ENCODE measurements at places on chromosomes 1 and 21.

DNA sequence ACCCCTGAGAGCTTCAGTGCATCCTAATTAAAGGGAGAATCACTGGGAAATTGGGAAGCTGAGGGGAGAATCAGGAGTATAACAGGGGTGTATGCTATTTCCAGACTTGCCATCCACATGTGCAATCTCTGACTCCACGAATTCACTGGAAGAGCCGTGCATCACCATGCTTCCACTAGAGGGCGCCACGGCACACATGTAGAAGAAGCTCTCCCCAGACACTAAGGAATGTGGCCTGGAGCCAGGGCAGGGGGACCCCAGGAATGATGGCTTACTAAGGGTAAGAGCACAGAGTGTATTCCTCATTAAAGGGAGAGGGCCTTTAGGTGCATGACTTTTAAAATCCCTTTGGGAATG, 81.5 kb downstream of the ABCA4 start:
- no peak for DNase-seq

DNA sequence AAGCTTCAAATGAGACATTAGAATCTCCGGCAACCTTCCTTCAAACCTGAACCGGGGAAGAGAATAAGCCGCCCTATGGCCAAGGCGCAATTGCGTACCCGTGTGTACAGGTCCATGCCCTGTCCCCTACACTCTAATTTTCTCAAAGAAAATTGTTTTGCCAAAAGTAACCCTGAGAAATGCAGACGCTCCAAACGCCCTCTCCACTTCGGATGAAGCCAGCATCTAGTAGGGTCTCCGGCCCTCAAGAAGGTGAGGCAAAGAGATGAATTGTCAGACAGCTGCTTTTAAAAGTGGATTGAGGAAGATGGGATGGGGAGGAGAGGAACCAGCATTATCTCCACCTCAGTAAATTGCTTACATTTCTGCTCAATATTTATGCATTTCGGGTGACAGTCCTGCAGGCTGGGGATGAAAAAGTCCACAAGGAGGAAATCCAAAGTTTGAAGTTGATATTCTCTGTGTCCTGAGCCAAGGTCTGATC, 630 bp upstream of the LHX9 start:
- DNase-seq = no peak

DNA sequence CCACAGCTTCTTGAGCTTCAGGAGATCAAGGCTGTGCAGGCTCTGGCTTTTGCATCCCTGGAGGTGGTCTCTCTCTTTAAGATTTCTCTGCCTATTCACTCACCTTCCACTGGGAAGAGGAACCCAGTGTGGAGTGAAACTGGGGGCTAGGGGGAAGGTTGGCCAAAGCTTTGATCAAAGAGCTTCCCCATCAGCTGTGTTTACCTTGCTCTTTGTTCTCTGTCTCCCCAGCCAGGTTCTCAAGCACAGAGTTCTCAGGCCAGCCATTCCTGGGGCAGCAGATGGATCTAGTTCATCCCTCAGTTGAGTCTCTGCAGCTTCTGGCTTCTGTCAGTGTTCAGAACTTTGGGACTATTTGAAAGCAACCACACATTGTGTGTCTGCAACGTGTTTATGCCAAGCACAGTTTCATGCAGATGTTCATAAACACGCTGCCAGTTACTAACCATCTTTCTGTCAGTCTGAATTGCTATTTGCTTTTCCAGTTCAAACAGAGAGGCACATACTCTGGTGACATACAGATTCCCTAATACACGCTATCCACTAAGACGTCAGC, 17.2 kb upstream of the MRPS14 start:
- DNase-seq = no peak

- DNase-seq = no peak
Observed at GRCh38 chr1:23483321-23484252, at the start of gene ASAP3. Gene ASAP3, minus strand, starts transcription at chr1:23484179. Its CDS starts 46 bp downstream, at chr1:23484133.

DNA sequence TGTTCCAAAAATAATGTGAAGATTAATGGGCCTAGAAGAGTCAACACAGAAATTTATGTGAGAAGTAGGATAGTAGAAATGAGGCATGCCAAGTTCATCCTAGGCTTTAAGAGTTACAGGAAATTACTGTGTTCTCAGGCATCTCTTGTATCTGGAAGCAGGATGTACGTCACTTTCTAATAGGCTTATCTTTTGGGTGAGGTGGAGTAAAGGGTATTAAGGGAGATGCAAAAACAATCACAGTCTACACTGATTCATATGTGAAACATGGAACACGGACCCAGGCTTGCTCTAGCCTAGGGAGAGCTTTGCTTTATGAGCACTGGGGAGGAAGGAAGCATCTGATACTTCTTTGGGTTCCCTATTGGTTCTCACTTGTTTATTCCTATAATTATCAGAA, 84.5 kb upstream of the RGS4 start:
- no peak for DNase-seq

DNA sequence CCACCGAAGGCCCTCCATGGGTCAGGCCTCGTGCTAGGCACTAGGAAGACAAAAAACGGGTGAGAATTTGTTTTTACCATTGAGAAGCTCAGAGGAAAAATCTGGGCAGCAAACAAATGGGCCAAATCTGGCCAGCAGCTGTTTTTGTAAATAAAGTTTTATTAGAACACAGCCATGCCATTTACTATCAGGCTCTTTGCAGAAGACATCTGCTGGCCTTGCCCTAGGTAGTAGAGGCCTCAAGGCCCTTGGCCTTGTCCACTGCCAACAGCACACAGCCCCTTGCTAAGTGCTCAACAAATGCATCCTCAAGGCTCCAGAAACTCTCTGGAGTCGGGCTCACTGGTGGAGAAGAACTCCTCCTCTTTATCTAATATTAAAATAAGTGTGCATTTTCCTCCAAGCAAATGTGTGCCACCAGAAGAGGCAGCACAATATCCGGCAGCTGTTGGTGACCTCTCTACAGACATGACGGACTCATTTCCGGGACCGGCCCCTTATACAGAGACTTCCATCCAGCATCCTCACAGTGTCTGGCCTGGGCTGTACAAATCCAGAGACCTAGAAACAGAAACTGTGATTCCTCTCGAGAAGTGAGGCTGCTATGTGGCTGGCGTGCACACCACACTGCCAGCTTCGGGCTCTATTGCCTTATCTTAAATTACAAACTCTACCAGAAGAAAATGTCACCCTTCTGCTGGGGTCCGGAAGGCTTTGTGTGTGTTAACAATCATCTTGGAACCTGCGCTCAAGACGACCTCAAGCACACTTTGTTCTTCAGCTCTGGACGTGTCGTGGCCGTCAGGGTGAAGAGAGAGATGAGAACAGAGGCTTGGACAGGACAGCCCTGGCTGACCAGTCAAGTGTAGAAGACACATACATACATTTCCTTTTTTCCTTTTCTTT, 203.9 kb downstream of the TOMM20 start:
- no peak for DNase-seq

- DNase-seq = no peak
Observed at GRCh38 chr1:159051436-159051835, 25.1 kb downstream of the AIM2 start.

DNA sequence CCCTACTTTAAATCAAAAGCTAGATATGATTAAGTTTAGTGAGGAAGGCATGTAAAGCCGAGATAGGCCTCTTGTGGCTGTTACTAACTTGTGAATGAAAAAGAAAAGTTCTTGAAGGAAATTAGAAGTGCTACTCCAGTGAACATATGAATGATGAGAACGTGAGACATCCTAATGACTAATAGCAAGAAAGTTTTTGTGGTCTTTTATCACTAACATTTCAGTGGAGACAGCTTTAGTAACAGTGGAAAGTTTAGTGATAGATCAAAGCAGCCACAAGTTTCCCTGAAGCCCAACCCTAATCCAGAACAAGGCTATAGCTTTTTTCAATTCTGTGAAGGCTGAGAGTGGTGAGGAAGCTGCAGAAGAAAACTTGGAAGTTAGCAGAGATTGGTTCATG, 73.6 kb upstream of the LRRC8B start:
- no peak for DNase-seq

DNA sequence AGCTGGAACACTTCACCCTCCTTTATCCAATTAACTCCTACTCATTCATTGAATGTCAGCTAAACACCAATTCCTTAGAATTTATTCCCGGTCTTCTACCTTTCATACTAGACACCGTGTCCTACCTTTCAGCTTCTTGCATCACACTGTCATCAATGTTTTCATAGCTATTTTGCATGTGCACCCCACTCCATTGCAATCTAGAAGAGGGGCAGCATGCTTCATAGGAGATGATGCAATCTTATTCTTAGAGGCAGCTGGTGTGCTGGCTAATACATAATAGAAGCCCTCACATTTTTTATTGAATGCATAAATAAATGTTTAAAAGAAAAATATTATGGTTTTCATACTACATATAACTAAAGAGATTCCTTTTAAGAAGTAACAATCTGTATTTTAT, 123.6 kb downstream of the DSCAM start:
- DNase-seq = no peak

DNA sequence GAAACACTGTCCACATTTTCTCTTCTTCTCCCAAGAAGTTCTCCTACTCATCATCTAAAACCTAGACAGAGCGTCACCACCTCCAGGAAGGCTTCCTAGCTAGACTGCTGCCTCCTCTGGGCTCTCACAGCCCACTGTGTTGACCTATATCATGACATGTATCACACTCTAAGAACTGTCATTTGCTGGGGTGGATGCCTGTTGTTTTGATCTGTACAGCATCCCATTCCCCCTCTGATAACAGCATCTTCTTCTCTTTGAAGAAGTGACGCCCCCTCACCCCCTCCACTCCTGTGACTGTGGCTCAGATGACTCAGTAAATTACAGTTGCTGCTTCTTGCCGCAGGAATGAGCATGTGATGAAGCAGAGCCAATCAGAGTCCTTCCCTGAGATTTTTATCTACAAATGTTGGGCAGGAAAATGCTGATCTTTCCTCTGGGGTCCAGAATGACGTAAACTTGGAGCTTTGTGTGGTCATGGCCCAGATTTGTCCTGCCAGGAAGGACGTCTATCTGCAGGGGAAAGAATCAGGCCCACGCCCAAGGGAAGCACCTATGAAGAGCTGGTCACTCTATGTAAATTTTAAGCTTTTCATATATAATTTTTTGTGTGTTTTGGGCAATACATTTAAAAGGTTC, 28.0 kb upstream of the FOXO6 start:
- DNase-seq = no peak

DNA sequence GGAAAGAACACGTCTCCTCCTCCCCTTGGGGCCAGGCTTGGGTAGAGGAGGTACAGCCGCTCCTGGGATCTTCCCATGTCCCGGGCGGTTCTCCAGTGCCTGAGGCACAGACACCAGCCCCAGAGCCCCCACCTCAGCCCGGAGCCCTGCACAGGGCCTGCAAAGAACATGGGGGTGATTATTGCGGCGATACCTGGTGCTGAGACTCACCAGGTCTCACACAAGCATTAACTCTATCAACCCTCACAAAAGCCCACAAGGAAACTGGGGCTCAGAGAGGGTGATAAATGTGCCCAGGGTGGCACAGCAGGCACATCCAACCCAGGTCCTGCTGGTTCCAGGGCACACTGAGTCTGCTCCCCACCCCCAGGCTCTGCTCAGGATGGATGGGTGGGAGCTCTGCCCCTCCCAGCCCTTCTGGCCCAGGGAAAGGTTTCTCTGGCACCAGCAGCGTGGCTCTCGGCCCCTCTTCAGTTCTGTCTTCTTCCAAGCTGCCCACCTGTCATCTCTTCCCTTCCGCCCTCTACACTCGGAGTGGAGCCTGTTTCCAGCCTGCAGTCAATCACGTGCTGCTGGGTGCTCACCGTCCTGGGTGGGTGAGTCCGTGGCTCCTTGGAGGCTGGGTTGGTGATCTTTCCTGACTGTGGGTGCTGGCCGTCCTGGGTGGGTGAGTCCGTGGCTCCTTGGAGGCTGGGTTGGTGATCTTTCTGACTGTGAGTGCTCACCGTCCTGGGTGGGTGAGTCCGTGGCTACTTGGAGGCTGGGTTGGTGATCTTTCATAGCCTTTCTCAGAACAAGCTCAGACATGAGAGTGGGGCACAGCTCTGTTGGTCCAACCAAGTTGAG, 53.6 kb upstream of the AJAP1 start:
- no peak for DNase-seq

GRCh38 chr1:158017800-158018595, 24.6 kb downstream of the KIRREL1 start:
- no peak for DNase-seq

DNA sequence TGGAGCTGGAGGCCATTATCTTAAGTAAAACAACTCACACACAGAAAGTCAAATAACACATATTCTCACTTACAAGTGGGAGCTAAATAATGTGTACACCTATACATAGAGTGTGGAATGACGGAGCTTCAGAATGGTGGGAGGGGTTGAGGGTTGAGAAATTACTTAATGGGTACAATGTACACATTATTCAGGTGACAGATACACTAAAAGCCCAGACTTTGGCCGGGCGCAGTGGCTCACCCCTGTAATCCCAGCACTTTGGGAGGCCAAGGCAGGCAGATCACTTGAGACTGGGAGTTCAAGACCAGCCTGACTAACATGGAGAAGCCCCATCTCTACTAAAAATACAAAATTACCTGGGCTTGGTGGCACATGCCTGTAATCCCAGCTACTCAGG, 24.9 kb upstream of the LRIG2 start:
- DNase-seq = no peak

DNA sequence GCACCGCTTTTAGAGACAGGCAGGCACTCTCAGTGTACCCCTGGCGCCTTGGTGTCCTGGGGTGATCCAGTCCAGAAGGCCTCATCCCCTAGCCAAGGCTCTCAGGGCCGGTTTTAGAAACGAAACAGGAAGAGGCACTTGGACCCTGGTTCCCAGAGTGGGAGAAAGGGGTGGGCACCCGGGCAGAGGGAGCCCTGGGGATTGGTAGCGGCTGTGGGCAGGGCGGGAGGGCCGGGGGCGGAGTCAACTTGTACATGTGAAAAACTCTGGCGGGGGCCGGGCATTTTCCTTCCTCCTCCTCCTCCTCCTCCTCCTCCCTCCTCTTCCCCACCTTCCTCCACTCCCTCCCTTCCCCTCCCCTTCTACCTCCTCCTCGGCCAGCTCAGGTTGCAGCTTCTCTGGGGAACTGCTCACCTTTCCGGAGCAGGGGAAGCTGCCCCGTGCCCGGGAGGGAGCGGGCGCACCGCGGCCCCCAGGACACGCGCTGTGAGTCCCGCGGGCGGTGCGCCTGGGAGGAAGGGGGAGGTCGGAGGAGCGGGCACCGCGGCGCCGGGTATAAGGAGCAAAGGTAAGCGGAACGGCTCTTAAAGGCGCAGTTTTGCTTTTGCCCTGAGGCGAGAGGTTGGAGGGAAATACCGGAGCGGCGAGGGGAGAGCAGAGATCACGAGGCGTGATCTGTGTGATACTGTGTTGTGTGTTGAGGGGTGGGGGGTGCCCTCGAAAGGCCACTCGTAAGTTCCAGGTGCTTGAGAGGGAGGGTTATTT, at the start of gene CDK18:
CDK18 (plus strand) TSS at position 359 of the 765 bp plus-strand sequence. CDS start 18,499 bp downstream, outside the sequence.
- no peak for DNase-seq

GRCh38 chr1:29227511-29227910, 3.2 kb downstream of the MECR start:
- no peak for DNase-seq

DNA sequence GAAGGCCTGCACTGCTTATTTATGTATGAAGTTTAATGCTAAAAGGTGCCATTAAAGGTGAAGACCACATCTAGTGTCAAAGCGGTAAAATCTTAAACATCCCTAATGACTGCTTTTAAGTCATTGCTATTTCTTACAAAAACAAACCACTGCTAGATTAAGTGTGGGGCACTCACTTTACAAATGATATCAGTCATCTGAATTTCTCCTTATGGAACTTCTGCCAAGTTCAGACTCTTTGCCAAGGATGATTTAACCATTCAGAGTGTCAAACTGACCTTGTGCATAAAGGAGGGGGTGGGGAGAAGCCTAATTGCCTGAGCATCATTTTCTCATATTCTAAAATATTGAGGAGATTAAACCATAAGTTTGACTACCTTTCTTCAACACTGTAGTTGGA, 271.5 kb downstream of the TGFB2 start:
- DNase-seq = no peak

GRCh38 chr1:65235867-65236805, 73.2 kb upstream of the DNAJC6 start:
- no peak for DNase-seq

- DNase-seq = no peak
Observed at GRCh38 chr1:44655609-44656008, 18.7 kb downstream of the TMEM53 start.
